ENCODE measurements at places on chromosomes 2 and 18.

GRCh38 chr2:163637871-163638270 lies 97.9 kb downstream of the FIGN start:
- no peak for DNase-seq

DNA sequence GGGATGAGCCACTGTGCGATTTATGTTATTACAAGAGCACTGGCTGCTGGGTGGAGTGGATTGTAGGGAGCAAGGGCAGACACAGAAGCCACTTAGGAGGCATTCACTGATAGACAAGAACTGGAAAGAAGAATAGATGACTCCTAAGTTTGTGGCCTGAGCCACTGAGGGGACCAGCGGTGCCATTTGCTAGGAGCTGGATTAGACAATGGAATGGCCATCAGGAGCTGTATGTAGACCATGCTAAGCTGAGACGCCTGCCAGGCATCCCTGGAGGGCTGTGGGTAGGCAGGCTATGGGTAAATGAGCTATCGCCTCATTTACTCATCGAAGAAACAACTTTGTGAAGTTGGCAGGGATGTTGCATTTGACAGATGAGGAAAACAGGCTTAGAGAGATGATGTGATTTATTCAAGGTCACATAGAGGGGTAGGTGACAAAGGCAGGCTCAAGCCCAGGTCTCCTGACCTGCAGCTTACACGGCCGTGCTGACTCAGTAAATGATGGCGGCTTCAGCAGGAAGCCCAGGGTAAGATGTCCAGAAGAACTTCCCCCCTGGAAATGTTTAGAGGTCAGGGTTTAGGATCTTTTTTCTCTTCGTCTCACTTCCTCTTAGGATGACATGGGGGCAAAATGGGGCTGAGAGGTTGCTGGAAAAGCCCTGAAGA lies 2.8 kb downstream of the MFSD2B start:
- DNase-seq = no peak

DNA sequence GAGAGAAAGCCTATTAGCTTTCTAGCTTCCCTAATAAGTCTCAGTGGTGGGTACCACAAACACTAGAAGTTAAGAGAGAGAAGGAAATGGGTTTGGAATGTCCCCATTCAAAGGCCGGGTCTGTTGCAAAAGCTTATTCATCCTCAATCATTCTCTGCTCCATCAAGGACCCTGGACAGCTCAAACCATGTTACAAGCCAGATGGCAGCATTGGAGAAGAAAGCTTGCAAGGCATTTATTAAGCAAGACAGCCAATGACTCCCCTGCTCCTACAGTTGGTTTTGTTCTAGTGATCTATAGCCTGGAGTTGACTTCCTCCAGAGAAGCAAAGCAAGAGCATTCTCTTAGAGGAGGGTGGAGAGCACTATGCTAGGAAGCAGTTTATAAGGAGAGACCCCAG lies 86.9 kb upstream of the LMAN1 start:
- no peak for DNase-seq

DNA sequence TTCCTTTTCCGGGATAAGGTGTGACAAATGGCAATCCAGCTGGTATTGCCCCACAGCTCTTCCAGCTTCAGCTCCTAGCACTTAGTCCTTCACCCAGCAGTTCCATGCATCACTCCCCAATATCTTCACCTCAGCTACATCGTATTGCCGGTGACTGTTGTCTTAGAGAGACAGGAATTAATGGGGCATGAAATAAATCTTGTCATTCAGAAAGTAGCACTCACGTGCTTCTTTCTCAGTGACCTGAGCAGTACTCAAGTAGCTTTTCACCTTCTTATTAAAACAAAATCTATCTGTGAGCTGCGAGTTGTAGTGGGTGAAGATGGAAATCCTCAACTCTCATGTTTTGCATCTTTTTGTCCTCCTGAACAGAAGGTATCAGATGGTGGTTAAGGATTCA lies 72.8 kb downstream of the PTH2R start:
- no peak for DNase-seq

- no peak for DNase-seq
Measured at GRCh38 chr2:161096336-161096735, 63.9 kb upstream of the TANK start.

GRCh38 chr18:31261792-31262582 lies 56.0 kb upstream of the DSG1 start:
- no peak for DNase-seq

DNA sequence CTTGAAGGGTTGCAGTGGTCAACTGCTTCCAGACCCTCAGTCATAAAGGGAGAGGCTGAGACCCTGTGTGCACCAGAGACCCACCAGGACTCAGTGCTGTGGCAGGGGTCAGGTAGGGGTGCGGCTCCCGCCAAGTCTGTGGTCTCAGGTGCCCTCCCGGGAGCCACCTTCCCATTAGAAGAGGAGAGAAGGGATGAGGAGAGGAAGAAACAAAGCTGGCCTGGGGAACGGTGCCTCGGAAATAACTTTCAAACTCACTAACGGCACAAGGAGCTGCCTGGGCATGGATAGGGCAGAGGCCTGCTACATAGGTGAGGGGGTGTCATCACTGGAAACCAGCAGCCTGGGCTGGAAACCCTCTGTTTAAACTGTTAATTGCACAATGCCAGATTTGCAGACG lies 84.9 kb downstream of the TPO start:
- no peak for DNase-seq

DNA sequence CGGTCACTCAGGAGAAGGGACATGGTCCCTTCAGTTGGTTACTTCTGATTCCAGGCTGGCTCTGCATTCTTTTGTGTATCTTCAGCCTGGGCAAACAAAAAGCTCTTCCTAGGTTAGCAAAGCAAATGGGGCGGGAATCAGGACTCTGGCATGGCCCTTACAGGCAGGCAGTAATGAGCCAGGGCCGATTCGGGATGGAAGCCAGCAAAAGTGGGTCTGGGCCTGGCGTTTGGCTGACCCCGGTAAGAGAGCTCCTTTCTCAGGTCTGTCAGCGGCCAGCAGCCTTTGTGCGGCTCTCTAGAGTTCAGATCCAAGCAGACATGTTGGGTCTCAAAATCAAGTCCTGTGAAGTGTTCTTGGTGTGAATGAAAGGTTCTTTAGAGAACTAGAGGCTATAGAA lies 81.5 kb upstream of the EML6 start:
- DNase-seq = no peak

- no peak for DNase-seq
Measured at GRCh38 chr2:148479398-148479797, 165.2 kb upstream of the EPC2 start.

GRCh38 chr2:63992061-63992685 lies 27.1 kb downstream of the VPS54 start:
- no peak for DNase-seq

DNA sequence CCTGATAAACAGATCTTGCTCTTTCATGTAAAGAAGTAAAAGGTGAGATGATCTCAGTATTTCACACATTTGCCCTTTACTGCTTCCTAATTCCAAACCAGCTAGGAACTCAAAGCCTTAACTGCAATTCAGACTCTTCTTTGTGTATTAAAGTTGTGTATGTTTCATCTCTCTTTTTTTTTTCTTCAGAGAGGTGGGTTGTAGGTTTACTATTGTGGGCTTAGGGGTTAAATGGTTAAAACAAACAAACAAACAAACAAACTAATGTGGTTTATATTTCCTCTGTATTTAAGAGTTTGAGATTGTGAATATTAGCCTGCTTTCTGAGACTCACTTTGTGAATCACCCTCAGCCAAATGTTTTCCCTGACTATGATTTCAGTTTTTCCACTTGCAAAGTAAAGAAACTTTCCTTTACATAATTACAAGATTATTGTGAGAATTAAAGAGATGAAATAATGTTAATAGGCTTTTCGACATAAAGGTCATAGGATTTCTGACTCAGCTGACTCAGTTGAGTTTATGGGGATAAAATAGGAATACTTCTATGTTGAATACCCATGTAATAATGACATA lies 2.8 kb downstream of the GULP1 start:
- no peak for DNase-seq

- DNase-seq = no peak
Measured at GRCh38 chr2:109185821-109186570, 57.0 kb downstream of the SH3RF3 start.

GRCh38 chr18:24372279-24372872 lies 25.2 kb downstream of the OSBPL1A start:
- no peak for DNase-seq

DNA sequence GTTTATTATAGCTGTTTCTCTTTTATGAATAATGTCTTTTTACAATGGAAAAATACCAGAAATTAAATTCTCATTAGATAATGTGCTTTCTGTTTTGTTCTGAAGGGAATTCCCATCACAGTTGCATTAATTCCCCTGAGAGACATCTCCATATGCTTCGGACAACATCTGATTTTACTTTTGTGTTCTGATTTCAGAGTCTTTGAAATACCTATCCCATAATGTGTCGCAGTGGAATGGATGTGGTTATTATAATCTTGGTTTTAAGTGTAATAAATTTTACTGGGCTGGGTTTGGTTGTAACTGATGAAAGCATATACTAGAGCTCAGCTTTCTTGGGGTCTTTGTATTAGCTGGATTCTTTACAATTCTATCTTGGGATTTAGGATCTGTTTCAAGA lies 12.5 kb downstream of the SPTBN1 start:
- no peak for DNase-seq

DNA sequence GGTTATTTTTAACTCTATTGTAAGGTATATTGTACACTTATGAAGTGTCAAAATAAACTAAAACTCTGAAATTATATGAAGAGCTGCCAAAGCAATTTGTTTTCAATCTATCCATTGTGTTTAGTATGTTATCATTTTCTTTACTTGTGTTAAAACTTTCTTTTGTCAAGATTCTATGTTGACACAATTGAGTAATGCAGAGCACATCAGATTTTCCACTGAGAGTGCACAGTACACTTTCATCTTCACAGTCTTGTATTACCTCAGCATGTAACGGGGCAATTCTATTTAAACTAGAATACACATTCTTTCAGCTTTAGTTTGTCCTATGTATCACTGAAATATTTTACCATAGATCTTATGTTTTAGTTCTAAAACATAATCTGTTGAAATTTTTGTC lies 304.4 kb upstream of the ZC3H15 start:
- no peak for DNase-seq

GRCh38 chr2:197576631-197577030 lies 60.8 kb downstream of the MOB4 start:
- DNase-seq = no peak

GRCh38 chr2:40113997-40114396 lies 334.9 kb upstream of the THUMPD2 start:
- DNase-seq = no peak

GRCh38 chr2:85716346-85716914 lies 22.3 kb downstream of the GNLY start:
- DNase-seq = no peak

- no peak for DNase-seq
Measured at GRCh38 chr2:129794540-129794939, 184.9 kb upstream of the RAB6C start.

DNA sequence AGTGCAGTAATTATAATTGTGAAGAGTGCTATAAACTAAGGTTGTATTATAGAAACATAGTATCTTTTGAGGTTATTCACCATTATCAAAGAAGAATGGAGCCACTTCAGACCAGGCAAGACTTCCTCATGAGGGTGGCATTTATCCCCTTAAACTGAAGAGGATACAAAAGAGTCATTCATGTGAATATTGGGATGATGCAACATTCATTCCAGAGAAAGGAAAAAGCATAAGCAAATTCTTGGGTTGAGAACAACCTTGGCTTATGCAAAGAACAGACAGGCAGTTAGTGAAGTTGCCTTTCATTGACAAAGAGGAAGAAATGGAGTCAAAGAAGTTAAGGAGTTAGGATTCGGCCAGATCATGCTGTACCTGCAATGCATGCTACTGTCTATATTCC lies 682.5 kb downstream of the MBD2 start:
- DNase-seq = no peak

- DNase-seq = no peak
Measured at GRCh38 chr2:129233166-129233565, 746.3 kb upstream of the RAB6C start.

- no peak for DNase-seq
Measured at GRCh38 chr2:16507655-16508489, 157.8 kb downstream of the CYRIA start.

DNA sequence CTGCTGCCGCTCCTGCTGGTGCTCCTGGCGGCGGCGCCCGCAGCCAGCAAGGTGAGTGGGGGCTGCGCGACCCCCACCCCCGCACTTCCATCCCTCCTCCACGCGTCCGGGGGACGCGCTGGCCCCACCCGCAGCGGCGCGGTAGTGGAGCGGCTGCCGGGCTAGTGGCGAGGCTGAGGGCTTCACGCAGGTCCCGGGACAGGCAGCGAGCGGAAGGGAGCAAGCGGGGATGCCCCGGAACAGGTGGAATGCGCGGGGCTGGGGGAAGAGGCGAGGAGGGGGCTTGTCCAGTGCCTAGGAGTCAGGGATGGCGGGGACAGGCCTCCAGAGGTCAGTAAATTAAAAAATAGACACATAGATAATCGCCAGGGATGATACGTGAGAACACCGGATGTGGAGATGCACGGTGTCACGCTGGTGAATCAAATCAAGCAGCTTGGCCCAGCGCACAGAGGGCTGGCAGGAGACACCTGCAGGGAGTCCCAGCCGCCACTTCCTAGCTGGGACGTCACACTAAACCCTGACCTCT lies 403 bp downstream of the COL4A3 start:
- DNase-seq = no peak

- DNase-seq = no peak
Measured at GRCh38 chr2:39571111-39571731, 94.5 kb upstream of the TMEM178A start.

GRCh38 chr2:71613403-71613952 lies 160.1 kb downstream of the DYSF start:
- no peak for DNase-seq

DNA sequence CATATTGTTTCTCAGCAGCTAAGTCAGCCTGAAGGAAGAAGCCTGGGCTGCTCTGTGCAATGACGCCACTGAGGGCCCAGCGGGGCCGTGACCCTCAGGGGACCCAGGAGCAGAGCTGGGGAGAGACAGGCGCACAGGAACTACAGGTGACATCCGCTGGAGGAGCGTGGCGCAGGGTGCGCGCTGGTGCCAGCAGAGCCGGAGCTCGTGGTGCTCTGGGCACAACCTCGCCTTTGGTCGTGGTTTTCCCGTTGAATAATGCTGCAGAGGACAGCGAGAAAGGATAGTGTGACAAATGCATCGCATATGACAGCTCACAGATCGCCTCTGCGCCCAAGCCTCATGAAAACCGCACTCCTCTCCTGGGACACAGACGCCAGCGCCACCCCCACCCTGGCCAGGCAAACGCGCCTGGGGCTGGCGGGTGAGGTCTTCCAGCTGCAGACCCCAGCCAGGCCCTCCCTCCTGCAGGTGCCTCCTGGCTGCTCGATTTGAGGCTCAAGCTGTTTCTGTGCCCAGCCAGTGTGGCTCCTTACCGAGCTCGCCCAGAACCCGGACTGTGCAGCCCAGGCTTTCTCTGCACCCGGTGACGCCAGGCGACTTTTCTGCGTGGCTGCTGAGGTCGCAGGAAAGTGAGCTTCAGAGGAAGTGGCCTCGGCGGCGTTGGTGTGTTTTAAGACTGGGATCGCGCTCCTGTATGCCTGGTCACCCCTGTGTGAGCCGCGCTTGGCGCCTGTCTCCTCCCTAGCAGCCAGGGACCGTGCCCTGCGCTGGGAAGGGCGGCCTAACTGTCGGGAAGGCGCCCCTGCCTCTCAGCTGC lies 583.1 kb upstream of the HS6ST1 start:
- DNase-seq = no peak
